ENCODE measurements at places on chromosomes 5 and 9. TPM values are rescaled to one million over a fixed set of nuclear protein-coding genes. Genes with fewer than 3 reads are reported as not detected.

DNA sequence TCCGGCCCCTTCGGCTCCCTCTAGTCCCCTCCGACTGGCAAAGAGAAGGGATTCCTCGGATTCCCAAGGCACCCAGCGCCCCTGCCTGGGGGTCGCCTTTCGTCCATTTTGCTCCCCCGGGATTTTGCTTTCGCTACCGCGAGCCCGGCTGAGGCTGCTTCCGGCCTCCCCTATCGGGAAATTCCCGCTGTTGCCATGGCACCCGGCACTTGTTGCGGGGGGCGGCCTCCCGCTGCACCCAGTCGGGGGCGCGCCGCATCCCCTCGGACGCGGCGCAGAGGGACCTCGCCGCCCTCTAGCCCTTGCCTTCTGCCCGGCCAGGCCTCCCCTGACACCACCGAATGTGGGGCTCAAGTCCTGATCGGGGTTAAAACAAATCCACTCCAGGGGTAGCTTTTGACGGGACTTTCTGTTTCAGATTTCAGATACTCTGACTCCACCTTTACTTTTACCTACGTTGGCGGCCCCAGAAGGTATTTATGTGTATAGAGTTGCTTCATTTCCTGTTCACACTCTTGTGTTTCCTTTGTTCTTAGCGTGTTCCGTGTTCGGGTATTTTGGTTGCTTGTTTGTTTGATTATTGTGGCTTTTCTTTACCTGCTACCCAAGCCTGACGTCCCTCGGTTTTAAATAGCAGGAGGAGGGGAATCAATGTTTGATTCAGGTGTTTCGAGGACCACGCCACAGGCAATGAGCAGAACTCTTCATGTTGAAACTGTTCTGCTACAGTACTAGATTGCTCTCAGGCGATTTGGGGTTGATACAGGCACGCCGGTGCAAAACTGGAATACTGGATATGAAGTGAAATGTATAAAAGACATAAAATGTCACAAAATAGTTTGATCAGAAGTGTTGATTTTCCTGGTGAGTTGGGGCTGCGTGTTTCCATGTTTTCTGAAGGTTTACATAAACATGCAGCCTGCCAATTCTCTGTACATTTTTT, 1.5 kb downstream of the PARP8 start:
- DNase-seq = peak; percentile 68

- DNase-seq = no peak
Measured at GRCh38 chr9:92970467-92970923, 23.2 kb downstream of the FGD3 start.

Gene OBP2B
- total RNA-seq = not detected

DNA sequence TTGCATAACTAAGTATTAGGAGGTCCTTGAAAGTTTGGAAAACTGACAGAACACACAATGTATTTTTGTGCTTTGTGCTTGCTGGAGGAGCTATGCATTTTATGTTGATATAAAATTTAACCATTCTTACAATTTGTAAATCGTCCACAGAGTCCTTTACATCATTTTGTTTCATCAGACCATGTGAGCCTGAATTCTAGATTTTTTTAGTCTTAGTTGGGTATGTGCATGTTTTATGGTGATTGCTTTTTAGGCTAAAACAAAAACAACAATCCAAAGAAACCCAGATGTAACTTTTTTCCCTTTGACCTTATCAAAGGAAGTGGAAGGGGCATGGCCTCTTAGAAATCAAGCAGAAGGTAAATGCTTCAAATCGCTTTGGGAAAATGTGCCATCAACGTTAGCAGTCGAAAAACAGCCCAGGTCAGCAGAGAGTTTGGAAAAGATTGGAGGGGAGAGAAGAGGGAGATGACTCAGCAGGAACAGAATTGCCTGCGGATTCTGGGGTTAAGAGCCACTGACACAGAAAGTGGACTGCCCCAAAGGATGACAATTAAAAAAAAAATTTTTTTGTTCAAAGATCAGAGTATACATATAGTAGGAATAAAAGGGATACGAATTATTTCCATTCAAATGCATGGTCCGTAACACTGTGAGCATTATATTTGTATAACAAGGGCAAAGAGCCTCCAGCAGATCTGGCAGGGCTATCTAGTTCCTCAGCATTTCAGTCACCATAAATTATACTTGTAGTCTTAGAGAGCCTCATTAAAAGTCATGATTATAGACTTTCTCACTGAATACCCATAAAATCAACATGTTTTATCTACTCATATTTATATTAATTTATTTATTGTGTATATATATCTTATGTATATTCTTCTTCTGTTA, 253.5 kb upstream of the HAPLN1 start:
- DNase-seq = no peak

GRCh38 chr9:134811673-134812342, 68.8 kb upstream of the FCN2 start:
- no peak for DNase-seq

GRCh38 chr5:56658972-56659371, 156.4 kb upstream of the MAP3K1 start:
- no peak for DNase-seq

Gene CFAP77
- total RNA-seq = not detected

Gene IFNA7
- not detected for total RNA-seq

GRCh38 chr5:143338658-143339366, 64.7 kb downstream of the NR3C1 start:
- no peak for DNase-seq

- DNase-seq = no peak
Measured at GRCh38 chr5:86894056-86894455, 276.3 kb downstream of the COX7C start.

DNA sequence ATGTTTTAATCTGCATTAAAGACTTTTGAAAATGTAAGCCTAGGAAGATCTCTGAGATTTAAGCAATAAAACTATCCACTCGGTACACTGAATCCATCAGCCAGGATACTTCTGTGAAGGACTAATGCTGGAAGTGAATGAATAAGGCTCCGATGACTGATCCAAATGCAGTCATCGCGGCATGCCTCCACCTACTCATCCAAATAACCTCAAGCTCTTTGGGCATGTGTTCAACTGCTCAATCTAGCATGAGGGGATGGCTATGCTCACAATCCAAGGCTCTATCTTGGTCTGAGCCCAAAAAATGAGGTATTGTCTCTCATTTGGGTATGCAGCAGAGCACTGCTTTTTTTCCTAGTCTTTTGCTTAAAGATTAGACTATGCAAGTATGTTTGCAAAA, 19.2 kb downstream of the MARCHF3 start:
- no peak for DNase-seq

DNA sequence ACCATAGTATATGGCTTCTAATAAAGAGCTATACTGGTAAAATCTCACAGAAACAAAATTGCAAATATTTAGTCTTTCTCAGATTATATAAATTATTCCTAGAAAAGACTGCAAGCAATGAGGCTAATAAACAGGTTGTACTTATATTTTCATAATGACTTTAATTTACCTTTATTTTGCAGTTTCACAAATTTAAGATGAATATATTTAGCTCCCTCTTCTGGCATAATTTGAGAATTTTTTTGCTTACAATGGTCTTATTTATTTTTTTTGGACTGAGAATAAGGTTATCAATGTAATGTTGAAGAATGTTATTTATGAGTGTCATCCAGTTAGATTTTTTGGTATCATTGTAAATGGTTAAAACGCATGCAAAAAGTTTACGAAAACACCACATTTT, 56.7 kb downstream of the PIK3R1 start:
- DNase-seq = no peak

DNA sequence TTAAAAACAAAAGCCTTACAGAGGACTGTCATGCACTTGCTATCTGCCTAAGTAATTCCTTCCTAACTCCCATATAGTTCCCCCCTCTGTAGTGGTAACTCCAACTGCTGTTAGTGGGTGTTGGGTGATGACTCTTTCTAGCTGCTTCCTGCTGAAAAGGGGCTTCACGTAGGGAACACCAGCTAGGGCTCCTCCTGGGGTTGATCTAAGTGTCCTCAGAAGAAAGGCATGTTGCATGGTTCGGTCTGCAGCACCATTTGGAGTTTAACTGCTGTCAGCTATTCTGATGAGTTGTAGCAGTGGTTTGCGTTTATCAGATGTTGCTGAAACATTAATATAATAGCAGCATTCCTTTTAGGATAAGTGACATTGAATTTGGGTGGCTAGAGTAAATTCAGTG, 281.9 kb upstream of the TUSC1 start:
- DNase-seq = no peak

- peak; percentile 91 for DNase-seq
Measured at GRCh38 chr5:178279723-178280438, 47.3 kb upstream of the PHYKPL start.

DNA sequence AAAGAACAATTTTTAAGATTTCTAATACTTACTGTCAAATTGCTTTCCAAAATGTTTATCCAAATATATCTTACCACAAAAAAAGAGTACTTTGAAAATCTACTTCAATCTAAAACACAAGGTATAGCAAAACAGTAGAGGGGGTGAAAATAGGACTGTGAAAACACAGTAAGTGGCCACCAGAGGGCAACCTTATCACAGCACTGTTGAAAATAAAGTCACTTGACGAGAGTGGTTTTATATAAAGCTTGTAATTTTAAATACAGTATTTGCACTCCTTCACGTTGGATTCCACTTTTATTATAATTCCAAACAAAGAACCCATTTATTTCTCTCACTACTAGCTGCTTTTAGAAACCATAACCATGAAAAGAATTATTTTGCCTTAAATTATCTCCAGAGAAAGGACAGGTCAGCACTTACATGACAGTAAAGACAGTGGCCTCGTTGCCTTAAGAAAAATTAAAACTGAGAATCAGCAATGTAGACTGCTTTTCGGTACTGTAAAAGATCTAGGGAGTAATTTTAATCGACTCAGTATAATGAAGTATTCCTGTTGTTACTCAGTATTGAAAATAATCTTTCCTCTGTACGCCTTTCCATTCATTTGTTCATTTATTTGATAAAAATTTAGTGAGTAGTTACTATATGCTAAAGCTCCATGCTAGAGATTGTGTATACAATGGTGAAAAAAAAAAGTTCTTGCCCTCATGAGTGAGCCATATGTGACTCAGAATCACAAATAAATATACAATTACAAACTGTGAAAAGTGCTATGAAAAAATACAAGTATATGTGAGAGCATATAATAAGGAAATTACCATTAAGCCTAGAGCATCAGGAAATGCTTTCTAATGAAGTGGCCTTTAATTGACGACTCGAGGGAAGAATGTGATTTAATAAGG, 40.0 kb upstream of the CDK5RAP2 start:
- peak; percentile 78 for DNase-seq

- no peak for DNase-seq
Measured at GRCh38 chr9:131660466-131661405, 79.1 kb downstream of the RAPGEF1 start.

Gene EPB41L4A
- 16.2 TPM for total RNA-seq

DNA sequence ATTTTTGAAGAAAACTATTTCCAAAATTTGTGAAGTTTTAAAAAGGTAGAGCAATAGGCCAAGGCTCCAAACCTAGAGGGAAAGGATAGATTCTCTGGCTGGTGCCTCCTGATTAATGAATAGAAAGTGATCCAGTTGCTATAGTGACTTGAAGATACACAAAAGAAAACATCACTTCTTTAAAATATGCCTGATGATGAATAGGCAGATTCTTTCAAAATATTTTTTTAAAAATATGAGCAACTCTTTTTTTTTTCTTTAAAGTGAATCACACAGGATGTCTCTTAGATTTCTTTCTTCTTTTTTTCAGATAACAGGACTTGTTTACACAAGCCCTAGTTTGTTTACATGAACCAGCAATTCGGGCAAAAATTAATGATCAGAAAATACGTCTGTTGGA, 124.4 kb downstream of the RFK start:
- DNase-seq = no peak

DNA sequence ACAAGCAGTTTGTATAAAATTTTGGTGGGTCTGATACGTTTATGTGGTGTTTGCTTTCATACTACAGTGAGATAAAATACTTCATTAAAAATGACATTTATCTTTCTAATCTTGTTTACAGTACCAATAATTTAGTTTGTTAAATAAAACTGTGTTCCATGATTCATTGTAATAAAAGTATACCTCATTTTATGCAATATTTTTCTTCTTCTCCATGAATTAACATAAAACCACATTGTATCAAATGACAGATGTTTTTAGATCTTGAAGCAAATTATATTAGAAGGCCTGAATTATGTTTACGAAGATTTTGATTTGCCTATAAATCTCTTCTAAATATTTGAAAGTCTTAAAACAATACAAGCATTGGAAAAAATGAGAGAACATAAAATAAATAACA, 1443.0 kb upstream of the CDH6 start:
- DNase-seq = no peak

Gene NAIF1
- 1.3 TPM for total RNA-seq

DNA sequence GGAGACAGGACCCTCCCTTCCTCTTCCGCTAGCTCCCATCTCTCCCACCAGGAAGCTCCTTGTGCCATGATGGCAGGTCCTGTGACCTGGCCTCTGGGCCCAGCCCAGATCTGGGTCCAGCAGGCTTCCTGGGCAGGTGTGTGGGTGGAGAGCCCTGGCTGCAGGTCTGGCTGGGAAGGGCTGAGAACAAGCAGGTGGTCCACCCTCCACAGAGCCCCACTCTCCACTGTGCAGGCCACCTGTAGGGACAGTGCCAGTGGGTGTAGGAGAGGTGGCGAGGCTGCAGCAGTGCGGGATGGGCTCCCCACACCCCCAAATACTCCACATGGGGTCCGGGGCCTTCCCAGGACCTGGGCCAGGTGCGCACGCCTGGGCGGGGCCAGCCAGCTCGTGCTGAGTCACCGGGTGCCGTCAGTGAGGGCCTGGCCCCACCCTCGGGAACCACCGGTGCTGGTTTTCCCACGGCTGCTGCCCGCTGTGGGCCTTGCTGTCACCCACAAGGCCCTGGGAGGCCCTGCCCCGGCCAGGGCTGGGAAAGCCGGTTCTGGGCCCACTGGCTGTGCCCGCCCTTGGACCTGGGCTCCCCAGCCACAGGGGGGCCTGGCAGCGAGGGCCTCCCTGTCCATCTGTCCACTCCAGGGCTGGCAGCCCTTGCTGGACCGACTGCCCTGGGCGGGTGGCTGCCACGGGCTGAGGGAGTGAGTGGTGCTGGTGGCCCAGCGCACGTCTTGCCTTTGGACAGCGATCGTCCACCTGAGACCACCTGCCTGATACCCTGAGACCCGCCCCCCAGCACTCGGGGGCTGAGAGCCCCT, 9.3 kb upstream of the NRARP start:
- peak; percentile 99 for DNase-seq

DNA sequence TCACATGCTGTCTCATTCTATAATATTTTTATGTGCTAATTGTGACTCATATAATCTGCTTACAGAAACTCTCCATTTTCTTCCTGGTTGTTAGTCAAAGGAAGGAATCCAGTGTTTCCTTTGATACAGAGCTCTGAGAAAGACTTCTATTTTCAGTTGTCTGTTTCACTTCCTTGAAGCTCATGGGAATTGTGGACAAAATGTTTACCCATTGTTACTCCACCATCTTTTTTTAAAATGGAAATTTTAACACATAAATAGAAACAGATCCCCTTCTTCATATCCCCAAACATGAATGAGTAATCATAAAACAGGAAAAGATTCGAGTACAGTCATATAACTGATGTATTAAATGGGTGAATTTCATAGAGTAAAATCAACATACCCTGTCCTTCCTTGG, 42.0 kb upstream of the KCNN2 start:
- DNase-seq = no peak

Gene IL3
- not detected for total RNA-seq

GRCh38 chr9:93809204-93809940, 145.8 kb downstream of the BARX1 start:
- no peak for DNase-seq

GRCh38 chr9:135498381-135499126, 1.9 kb upstream of the MRPS2 start:
- peak; percentile 10 for DNase-seq

GRCh38 chr5:155872629-155873220, 454.2 kb upstream of the SGCD start:
- DNase-seq = no peak
